ENCODE measurements at places on chromosomes 2 and 18. TPM values are rescaled to one million over a fixed set of nuclear protein-coding genes. Genes with fewer than 3 reads are reported as not detected.

DNA sequence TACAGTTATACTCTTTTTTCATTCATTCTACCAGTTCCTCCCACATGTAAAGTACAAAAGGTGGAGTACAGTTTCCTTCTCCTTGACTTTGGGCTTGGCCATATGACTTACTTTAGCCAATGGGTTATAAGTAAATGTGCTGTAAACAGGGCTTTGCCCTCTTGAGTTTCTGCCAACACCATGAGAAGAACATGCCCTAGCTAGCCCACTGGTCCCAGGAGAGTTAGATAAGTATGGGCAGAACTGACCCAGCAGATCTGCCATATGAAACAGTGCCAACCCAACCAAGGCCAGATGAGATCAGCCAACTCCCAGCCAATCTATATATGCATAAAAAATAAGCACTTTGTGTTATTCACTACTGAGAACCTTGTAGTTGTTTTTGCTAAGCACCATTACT, 25.5 kb downstream of the ZC3H8 start:
- no peak for DNase-seq

- peak; percentile 18 for DNase-seq
Measured at GRCh38 chr2:79716266-79716665, 203.4 kb downstream of the CTNNA2 start.

- no peak for DNase-seq
Measured at GRCh38 chr2:27251766-27252165, 11.1 kb downstream of the SLC30A3 start.

DNA sequence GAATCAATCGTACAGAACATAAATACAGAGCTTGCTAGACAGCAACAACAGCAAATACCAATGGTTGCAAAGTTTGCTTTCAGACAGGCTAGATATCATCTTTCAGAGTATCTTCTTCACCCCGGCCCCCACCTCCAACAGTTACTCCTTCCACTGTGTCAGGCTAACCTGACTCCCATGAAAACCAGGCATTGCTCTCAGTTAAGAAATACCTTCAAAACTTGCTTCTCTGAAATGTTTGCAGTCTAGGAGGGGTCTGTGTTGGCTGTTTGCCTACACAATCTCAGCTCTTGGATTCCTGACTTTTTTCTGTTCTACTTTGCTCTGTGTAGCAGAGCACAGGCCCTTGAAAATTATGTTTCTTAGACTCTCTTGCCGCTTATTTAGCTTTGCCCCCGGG, 599.5 kb upstream of the SYT4 start:
- no peak for DNase-seq

GRCh38 chr2:208326016-208326415, 60.0 kb downstream of the PIKFYVE start:
- DNase-seq, result no peak

The PIEZO2 gene
- total RNA-seq, result 8.2 TPM

DNA sequence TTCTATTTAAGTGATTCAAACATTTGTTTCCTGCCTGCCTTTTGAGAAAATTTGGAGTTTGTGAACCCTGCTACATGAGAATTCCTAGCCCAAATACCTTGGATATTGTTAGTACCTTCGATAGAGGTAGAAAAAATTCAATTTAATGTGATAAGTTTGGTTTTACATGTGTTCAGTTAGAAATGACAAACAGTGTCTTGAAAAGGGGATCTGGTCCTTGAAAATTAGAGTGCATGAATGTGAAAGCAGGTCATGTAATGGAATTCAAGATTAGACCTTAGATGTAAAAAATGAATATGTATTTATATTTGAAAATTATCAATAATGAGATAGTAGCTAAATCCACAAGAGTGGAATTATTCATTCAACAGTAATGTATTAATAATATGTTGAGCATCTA, 70.5 kb downstream of the PIK3C3 start:
- DNase-seq, result no peak

DNA sequence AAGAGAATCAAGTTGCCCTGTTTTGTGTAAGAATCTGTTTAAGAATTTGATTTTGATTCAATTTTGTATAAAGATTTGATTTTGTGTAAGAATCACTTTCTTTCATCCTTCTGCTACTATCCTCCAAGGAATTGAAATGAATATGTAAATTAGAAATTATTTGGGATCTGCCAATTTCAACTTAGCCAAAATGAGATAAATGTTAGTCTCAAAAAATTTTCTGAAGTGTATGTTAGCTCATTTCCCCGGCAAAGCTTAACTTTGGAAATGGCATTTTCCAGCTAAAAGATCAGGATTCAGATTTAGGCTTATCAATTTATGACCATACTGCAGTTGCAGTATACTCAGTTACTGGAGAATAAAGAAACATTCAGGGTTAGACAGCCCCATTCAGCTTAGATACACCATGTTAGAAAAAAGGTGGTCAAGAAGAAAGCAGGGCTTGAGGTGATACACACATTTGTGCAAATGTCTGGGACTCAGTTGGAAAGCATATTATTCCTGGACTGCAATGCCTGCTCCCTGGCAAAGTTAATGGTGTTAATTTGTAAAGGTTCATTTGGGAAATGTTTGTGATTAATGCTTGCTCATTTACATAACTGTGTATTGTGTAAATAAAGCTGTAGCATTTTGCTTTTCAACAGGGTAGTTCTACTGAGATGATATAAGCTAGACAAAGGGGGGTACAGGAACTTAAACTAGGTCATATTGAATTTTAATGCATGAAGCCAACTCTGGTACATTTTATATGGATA, 247.8 kb upstream of the SESTD1 start:
- no peak for DNase-seq

DNA sequence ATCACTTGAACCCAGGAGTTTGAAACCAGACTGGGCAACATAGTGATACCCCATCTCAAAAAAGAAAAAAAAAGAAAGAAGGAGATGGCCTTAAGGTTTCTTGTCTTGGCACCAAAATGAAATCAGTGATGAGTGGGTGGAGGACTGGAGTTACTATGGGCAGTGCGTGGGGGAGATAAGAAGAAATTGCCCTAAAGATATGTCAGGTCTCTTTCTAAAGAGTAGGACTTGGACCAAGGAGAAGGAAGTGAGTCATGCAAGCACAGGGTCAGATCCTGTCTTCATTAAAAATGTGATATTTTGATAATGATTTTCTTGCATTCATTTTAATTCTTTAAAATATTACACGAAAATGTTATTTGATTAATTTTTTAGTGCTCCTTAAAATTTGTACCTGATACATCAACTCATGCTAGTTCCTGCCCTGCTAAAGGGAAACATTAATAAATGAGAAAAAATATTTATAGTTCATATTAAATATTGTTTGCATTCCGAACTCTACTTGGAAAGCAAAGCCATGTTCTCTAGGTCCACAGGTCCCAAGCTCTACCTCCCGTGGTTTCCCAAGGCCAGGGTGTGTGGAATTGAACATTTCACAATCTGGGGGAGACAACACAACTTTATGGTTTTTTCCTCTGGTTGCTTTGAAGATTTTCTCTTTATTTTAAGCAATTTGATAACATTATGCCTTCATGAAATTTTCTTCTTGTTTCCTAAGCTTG, 62.6 kb upstream of the CTLA4 start:
- DNase-seq, result no peak

DNA sequence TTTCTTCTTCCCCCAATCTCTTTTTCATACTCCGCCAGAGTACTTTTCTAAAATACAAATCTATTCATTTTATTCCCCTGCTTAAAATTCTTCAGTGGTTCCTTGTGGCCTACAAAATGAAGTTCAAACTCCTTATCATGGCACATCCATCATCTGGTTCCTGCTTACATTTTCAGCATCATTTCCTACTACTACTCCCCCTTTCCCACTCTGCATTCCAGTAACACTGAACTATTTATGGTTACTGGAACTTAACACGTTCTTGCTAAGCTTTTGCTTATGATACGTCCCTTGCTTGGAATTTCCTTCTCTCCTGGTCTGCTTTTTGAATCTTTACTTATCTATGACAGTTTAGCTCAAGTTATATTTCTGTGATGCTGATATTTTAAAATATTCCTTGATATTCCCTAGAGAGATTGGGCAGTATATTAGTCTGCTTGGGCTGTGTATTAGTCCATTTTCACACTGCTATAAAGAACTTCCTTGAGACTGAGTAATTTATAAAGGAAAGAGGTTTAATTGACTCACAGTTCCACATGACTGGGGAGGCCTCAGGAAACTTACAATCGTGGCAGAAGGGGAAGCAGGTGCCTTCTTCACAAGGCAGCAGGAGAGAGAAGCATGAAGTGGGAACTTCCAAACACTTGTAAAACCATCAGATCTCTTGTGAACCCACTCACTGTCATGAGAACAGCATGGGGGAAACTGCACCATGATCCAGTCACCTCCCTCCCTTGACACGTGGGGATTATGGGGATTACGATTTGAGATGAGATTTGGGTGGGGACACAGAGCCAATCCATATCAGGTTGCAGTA, 53.2 kb downstream of the BMPR2 start:
- no peak for DNase-seq

The REG3G gene
- total RNA-seq, result not detected

- DNase-seq, result no peak
Measured at GRCh38 chr2:209523867-209524266, 100.0 kb downstream of the MAP2 start.

- no peak for DNase-seq
Measured at GRCh38 chr2:17547237-17547636, 6.7 kb downstream of the VSNL1 start.

The GMCL1 gene
- 27.3 TPM for total RNA-seq

DNA sequence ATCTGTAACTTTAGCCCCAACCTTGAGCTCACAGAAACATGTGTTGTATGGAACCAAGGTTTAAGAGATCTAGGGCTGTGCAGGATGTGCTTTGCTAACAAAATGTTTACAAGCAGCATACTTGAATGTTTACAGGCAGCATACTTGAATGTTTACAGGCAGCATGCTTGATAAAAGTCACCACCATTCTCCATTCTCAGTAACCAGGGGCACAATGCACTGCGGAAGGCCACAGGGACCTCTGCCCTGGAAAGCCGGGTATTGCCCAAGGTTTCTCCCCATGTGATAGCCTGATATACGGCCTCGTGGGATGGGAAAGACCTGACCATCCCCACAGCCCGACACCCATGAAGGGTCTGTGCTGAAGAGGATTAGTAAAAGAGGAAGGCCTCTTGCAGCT, 52.4 kb downstream of the LONRF2 start:
- no peak for DNase-seq

GRCh38 chr2:9715238-9715637, 84.4 kb upstream of the YWHAQ start:
- DNase-seq, result no peak

GRCh38 chr2:47720036-47720435, 62.9 kb upstream of the MSH6 start:
- no peak for DNase-seq

GRCh38 chr18:70423988-70424387, 135.1 kb downstream of the SOCS6 start:
- DNase-seq, result no peak

The SULT1C4 gene
- 2.1 TPM for total RNA-seq

The C2orf15 gene
- total RNA-seq, result 8.4 TPM

The NOSTRIN gene
- not detected for total RNA-seq

All from GM23338 (cell line).